ENCODE measurements at places on chromosomes 12 and 14. TPM values are rescaled to one million over a fixed set of nuclear protein-coding genes. Genes with fewer than 3 reads are reported as not detected.

Gene DENND5B
- total RNA-seq = 36.8 TPM

Gene USP44
- 0.10 TPM for total RNA-seq

Gene CCND2
- 1.5 TPM for total RNA-seq

Gene PTGDR
- not detected for total RNA-seq

Gene EML1
- total RNA-seq = 35.3 TPM

Gene HOTAIR
- total RNA-seq = 31.7 TPM

Gene POP5
- total RNA-seq = 43.7 TPM

Gene NAB2
- total RNA-seq = 13.9 TPM

Gene HECTD4
- 51.3 TPM for total RNA-seq

Gene KRT3
- not detected for total RNA-seq

Gene GPX2
- 0.15 TPM for total RNA-seq

Gene ADAM21
- total RNA-seq = 0.08 TPM

Gene CATSPERB
- total RNA-seq = not detected

Gene POTEM
- not detected for total RNA-seq

Gene DPPA3
- total RNA-seq = not detected

Gene TMEM52B
- not detected for total RNA-seq

Gene SLC48A1
- 32.0 TPM for total RNA-seq
